ENCODE measurements at places on chromosomes 7 and 10.

- DNase-seq = no peak
Measured at GRCh38 chr10:17368708-17369272, 85.6 kb downstream of the ST8SIA6 start.

- DNase-seq = no peak
Measured at GRCh38 chr7:84729284-84729683, 457.6 kb downstream of the SEMA3D start.

- no peak for DNase-seq
Measured at GRCh38 chr7:33794419-33794818, 110.9 kb upstream of the BMPER start.

DNA sequence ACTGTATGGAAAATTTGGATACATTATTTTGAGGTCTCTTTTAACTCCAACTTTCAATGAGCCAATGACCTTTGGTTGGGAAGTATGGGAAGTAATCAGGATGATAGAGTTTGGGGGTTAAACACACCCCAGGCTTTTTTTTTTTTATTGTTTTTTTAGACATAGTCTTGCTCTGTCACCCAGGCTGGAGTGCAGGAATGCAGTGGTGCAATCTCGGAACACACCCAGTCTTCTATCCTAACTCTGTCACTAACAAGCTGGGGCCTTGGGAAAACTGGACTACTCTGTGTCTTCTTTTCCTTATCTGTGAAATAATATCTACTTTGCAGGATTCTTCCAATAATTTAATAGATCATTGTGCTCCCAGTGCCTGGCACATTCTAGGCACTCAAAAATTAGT, 37.6 kb upstream of the AGBL3 start:
- DNase-seq = no peak
